ENCODE measurements at places on chromosomes 6 and 20.

DNA sequence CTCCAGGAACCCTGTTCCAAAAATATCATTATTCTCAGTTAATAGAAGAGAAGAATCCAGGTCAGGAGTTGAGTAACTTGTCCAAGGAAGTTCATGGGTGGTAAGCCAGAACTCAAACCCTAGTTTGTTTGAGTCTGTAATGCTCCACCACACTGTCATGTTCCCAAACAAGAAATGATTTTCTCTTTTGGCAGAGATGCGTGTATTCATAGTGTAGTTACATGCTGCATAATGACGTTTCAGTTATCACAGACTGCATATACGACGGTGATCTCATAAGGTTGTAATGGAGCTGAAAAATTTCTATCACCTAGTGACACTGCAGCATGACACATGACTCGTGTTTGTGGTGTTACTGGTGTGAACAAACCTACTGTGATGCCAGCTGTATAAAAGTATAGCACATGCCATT, 102.6 kb downstream of the TULP4 start:
- no peak for DNase-seq

DNA sequence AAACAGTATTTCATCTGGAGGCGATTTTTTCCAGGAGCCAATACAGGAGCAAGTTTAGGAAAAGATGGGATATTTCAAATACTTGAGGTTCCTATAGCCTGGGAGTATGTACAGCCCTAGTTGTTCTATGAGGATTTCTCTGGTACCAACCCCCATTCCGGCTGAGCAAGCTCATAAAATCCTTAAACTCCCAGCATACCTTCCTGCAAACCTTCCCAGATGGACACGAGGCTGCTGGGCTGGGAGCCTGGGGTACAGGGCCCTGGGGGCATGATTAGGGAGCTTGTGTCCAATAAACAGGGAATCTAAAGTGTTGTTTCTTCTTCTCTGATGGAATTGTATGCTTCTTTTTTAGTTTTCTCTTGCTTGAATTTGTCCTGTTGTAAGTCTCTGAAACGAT, 1.5 kb downstream of the PRRC2A start:
- no peak for DNase-seq

- no peak for DNase-seq
Observed at GRCh38 chr20:47280228-47280627, 76.3 kb downstream of the ZMYND8 start.

DNA sequence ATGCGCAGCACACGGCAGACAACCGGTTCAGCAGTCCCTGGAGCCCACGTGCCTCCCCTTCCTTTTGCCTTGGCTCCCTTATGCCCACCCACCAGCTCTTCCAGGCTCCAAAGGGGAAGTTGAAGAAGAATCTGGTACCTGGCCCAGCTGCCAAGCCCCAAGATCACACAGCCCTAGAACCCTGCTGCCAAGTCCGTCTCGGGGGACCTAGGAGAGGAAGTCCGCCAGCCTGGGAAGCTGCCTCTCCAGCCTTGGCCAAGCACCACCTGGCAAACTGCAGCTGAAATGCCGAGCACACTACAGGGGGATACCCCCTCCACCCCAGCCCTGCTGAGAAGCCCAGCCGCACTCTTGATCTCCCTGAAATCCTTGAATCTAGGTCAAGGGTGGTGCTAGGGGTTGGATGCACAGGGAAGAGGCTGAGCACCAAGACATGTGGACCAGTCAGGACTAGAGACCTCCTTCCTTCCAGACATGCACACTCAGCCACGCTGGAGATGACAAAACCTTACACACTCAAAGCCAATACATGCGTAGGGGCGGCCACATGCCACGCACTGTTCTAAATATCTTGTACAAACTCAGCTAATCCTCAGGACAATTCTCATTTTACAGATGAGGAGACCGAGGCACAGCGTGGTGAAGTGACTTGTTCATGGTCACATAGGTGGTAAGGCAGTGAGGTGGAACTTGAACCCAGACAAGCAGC, 124.1 kb downstream of the PREX1 start:
- no peak for DNase-seq

- DNase-seq: no peak
Observed at GRCh38 chr6:15800841-15801617, 138.2 kb upstream of the DTNBP1 start.

DNA sequence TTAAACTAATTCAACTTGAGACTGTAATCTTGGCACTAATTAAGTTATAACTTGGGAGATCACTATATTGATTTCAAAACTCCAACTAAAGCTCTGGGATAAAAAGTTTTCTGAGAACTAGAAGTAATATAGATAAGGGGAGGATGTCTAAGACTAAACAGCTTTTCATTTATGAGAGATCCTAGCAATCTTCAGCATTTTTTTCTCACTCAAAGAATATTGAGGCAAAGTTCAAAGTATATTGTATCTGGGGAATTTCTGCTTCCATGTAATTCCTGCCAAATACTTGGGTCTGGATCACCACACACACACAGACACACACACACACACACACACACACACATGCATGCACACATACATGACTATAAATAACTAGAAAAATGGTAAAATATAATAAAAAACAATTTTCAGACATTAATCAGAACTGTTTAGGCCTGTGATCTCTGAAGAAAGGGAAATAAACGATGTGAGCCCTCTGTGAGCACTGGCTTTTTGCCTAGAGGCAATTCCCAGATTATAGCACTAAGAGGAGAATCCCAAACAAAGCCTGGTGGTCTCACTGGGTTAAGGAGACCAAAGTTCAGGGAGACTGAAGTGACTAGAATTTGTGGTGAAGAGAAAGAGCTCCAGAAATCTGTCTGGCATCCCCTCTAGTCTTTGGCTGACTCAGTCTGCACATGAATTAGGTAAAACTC, 92.8 kb downstream of the ADAT2 start:
- no peak for DNase-seq

- no peak for DNase-seq
Observed at GRCh38 chr20:47780720-47781389, 4.4 kb downstream of the SULF2 start.

Measured in OCI-LY7 (cell line).